NCI-H69 (cell line): ENCODE measurements at places on chromosomes 16 and 17.

- DNase-seq = no peak
Measured at GRCh38 chr17:12050646-12051225, 30.1 kb downstream of the MAP2K4 start.

DNA sequence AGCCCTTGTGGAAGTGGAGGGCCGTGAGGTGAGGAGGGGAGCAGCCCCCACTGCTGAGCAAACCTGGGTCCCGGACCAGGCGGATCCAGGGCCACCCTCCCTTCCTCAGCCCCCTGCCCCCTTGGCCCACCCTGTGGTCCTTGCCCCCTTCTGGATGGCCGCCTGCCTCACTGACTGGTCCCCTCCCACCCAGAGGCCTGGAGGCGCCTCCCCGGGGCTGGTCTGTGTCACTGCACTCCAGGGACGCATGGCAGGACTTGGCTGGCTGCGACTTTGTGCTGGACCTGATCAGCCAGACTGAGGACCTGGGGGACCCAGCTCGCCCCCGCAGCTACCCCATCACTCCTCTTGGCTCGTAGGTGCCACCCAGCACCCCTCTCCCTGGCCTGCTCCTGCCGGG is 19.2 kb upstream of the SMIM5 start:
- no peak for DNase-seq

- no peak for DNase-seq
Measured at GRCh38 chr16:47519546-47519945, 58.4 kb downstream of the PHKB start.

DNA sequence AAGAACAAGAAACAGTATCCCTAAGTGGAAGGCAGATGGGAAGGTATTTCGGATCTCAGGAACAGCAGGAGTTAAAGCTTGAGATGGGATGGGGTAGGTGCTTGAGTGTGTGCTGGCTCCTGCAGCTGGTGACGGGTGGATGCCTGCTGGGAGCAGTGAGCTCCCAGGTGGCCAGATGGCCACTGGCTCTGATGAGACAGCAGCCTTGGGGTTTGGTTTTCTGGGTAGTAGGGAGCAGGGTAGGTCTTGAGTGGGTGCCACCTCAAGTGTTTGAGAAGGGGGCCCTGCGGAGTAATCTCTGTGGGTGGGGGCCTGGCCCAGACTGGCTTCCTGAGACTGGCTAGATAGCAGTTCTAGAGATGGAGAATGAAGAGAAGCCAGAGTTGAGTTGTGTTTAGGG is 10.3 kb downstream of the EPN2 start:
- peak; percentile 46 for DNase-seq

GRCh38 chr17:32241640-32242039 is 24.0 kb upstream of the RHBDL3 start:
- DNase-seq = peak; percentile 44

DNA sequence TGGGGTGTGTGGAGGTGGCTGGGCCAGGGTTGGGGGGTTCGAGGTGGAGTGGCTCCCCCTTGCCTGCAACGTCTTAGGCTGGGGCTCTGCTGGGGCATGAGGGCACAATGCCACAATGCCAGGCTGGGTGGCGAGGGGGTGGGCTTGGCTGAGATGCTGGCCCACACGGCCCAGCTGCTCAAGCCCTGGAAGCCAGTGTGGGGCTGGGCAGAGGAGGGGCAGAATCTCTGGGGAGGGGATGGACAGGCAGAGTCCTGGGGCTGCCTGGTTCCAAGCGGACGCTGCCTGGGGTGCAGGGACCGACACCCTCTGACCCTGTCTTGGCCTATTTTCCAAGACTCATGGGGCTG is 37.5 kb upstream of the SSTR5 start:
- DNase-seq = no peak

DNA sequence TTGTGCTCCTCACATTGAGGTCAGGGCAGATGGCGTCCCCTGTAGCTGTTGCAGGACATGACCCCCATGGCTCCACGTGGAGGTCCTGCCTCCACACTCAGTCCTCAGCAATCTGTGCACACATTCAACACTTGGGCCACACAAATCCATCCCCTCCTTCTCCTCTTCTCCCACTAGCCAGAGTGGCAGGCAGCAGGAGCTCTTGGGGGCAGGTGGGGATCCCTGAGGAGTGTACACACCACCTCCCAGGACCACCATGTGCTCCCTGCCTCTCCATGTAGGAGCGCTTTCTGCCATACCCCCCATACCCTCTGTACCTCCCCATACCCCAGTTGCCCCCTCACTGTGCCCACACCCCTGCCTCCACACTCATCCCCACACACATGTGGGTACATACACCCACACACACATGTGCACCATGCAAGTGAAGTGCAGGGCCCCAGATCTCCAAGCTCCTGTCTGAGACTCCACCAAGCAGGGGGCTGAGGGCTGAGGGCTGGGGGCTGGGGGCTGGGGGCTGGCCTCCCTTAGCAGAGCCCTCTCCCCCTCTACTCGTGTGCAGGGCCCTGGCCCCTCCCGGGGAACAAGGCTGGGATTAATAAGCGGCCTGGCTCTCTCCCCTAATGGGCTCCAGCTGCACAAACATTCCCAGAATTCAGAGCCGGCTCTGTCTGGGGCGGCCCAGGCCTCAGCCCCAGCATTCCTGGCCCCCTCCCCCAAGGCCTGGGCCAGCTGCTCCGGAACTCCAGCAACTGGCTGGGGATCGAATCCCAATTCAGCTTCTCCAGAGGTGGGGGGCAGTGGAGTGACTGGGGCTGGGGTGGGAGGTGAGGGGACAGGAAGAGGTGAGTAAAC is 48.2 kb upstream of the MEIOC start:
- peak; percentile 100 for DNase-seq

DNA sequence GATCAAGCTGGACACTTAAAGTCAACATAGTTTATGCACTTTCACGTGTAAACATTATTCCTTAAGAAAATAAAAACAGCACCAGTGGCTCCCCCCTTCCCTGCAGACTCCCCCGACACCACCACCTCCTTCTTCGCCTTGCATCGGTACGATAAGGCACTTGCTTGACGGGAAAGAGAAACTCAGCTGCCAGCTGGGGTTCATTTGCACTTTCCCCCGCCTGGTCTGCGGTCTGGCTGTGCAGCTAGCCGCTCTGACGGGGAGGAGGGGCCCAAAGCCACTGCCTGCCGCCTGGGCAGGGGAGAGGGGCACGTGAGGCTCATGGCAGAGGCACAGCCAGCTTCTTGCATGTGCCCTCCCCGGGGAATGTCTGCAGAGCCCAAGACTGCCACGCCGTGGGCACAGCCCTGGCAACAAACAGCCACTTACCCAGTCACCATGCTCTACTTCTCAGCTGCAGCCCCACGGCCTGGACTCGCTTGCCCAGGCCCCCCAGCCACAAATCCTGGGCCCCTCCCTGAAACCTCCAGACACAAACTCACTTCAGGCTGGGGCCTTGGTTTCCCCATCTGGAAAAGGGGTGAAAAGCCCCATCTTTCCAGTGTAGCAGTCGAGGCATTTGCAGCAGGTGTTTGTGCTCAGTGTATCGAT is 16.5 kb upstream of the PRM1 start:
- DNase-seq = peak; percentile 95

DNA sequence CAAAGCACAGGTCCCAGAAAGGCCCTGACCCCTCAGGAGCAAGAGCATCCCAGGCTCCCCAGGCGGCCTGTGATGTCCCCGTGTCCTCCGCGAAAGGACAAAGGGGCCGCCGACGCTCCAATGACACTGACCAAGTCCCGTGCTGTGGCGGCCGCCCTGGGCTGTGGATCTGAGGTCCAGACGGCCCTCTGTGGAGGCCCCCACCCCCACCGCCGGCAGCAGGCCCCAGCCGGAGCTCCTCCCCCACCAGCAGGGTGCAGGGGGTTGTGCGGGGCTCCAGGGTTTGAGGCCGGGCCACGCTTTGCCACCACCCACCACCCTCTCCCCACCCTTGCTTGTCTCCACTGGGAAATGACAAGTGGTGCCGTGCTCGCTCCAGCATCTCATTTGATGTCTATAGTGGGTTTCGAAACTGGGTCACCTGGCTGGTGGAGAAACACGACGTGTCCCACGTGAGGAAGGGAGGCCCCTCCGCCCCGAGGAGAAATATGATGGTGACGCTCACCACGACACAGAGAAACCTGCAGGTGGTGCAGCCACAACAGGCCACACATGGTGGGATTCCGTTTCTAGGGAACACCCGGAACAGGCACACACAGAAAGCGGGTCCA is 31.2 kb upstream of the ZNF469 start:
- DNase-seq = no peak

DNA sequence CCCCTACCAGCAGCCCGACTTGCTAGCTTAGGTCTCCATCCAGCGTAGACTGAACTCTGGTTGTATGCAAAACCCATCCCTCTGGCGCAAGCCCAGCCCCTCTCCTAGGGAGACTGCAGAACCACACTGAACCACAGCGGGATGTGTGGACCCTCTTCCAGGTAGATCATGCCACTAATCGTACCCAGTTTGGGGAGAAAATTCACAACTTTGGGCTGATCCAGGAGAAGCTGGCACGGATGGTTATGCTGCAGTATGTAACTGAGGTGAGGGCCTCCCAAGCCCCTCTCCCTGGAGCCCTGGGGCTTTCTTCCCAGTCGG is 3.2 kb downstream of the ACADVL start:
- DNase-seq = no peak

GRCh38 chr17:33127706-33128105 is 136.1 kb downstream of the SPACA3 start:
- no peak for DNase-seq

DNA sequence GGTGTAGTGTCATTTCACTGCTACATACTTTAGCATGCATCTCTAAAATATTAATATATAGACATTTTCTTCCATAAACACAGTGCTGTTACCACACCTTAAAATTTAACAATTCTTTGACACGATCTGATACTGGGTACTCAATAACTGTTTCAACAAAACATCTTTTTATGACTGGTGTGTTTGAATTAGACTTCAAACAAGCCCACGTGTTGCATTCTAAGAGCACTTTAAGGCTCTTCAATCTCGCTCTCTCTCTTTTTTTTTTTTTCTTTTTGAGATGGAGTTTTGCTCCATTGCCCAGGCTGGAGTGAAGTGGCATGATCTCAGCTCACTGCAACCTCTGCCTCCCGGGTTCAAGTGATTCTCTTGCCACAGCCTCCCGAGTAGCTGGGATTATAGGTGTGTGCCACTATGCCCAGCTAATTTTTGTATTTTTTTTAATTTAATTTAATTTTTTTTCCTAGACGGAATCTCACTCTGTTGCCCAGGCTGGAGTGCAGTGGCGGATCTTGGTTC is 15.8 kb upstream of the SLC46A1 start:
- DNase-seq = no peak

DNA sequence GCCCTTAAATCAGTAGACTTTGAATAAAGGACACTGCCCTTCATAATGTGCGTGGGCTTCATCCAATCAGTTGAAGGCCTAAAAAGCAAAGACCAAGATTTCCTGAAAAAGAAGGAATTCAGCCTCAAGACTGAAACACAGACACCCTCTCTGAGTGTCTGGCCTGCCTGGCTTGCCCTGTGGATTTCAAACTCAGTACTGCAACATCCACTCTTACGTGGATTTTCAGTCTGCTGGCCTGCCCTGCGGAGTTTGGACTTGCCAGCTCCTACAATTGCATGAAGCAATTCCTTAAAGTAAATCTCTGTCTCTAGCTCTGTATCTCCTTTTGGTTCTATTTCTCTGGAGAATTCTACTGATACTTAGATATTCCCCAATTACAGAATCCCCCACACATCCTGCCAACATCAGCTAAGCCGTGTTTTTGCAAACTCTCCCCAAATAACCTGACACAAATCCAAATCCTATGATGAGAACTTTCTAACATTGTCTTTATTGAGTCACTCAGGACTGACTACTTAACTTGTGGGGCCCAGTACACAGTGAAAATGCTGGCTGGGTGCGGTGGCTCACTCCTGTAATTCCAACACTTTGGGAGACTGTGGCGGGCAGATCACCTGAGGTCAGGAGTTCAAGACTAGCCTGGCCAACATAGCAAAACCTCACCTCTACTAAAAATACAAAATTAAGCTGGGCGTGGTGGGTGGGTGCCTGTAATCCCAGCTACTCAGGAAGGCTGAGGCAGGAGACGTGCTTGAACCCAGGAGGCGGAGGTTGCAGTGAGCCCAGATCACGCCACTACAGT is 7.2 kb upstream of the TNFRSF17 start:
- no peak for DNase-seq

GRCh38 chr16:21685034-21685455 is 21.3 kb downstream of the OTOA start:
- no peak for DNase-seq

- no peak for DNase-seq
Measured at GRCh38 chr17:4786106-4786511, at the start of gene VMO1. Gene VMO1 (minus strand): TSS chr17:4786364. CDS start chr17:4786352, 12 bp downstream.

- no peak for DNase-seq
Measured at GRCh38 chr16:1906846-1907165, 11.4 kb downstream of the HS3ST6 start.

DNA sequence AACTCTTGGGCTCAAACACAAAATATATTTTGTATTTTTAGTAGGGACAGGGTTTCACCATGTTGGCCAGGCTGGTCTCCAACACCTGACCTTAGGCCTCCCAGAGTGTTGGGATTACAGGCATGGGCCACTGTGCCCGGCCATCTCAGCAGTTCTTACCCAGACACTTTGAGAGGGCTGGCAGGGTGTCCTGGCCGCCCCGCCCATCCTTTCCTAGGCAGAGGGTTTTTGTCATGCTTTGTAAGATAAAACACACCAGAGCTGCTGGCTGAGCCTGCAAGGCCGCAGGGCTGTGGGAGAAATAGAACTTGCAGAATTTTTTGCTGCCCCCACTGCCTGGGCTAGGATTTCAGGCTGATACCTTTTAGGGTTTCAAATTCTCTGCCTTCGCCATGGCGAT is 8.7 kb downstream of the PPL start:
- DNase-seq = no peak

- DNase-seq = peak; percentile 74
Measured at GRCh38 chr17:32487473-32488176, 832 bp downstream of the CDK5R1 start.

- DNase-seq = no peak
Measured at GRCh38 chr17:522919-523318, 170.3 kb upstream of the RPH3AL start.

DNA sequence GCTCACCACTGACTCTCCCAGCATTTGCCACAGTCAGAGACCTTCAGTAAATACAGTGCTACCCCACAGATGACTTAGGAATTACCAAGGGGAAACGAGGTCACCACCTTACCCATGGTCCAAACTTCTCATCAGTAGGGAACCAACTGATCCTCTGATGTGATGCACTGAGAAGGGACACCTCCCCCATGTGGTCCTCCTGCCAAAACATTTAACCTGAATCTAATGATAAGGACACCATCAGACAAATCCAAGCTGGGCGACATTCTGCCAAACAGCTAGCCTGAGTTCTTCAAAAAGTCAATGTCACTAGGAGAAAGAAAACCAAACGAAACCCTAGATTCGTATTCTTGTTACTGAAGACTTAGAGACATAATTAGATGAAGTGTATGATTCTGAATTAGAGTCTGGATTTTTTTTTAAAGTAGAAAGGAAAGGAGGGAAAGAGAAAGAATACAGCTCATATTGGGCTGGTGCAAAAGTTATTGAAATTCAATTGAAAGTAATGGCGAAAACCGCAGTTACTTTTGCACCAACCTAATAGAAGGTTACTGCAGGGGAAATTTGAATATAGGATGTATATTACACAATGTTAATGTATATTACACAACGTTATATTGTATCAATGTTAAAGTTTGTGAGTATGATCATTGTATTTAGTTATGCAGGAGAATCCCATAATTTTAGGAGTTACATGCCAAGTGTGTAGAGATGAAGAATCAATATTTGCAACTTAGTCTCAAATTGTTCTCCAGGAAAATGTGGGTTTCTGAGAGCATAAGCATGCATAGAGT is 2.3 kb upstream of the CSNK2A2 start:
- no peak for DNase-seq

GRCh38 chr16:84299734-84300440 is 5.2 kb downstream of the WFDC1 start:
- peak; percentile 15 for DNase-seq

GRCh38 chr17:65156835-65157565 is 19.8 kb downstream of the RGS9 start:
- DNase-seq = no peak

GRCh38 chr17:19769946-19770652 is 22.0 kb upstream of the ALDH3A1 start:
- DNase-seq = no peak
